Stimulated activated CD8-positive, alpha-beta memory T cell treated with anti-CD3 and anti-CD28 coated beads, Interleukin-2, amount 100 ng/mL, for 1 hour (primary cell): ENCODE measurements at places on chromosomes 5 and 9.

DNA sequence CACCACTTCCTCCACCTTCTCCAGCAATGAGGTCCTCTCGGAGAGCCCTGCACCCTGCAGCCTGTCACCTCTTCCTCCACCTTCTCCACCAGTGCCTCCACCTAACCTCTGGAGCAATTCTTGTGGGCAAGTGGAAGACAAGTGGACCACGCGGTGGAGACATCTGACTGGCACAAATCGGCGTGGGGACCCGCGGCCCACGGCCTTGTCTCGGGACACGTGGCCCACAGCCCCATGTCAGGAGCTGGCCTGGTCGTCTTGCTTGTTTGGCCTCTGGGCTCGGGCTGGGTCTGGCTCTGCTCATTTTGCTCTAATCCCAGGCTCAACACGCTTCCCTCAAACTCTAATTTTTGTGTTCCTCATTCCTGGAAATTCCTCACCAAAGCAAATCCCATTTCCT is 393.1 kb upstream of the IRX1 start:
- DNase-seq = no peak

DNA sequence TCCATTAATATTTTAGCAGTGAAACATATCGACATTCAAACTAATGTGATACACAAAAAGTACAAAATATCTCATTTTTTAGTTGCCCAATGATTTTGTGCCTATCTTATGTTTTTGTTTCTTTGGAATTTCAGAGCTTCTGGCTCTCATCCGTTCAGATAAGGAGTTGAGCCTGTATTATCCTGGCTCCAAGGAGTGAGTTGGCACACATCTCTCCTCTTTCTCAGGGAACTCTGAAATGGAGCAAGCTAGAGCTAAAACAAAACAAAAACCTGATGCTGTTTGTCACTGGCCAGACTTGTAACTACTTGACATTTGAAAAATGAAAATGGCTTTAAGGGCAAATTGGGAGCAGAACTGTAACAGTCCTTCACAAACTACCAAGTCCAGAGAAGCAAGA is 131.3 kb upstream of the SLC28A3 start:
- DNase-seq = no peak

DNA sequence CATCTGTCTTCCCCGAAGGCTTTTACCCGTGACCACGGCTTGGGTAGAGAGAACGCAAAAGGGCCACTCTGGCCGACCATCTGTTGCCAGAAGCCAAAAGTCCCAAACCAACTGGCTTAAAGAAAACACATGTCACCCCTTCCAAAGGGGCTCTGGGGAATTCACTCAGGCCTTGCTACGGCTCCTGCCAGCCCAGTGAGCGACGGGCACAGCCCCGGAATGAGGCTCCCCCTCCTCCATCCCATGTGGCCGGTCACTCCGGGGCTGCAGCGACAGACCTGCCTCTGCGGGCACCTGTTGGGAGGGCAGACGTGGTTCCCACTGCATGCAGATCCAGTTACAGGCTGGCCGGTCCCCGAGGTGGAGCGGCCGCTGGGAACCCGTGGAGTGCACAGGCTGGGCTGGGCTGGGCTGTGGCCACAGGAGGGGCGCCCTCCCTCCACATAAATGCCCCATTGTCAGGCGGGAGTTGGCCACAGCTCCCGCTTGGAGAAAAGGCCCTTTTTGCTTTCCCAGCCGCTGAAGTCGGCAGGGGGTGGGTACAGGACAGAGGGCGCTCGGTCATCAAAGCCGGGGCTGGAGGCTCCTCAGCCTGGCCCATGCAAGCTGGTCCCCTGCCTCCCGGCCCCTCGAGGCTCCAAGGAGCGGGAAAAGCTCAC is 19.9 kb downstream of the NOTCH1 start:
- DNase-seq = no peak

- no peak for DNase-seq
Observed at GRCh38 chr9:129698254-129698757, 32.9 kb downstream of the PRRX2 start.

DNA sequence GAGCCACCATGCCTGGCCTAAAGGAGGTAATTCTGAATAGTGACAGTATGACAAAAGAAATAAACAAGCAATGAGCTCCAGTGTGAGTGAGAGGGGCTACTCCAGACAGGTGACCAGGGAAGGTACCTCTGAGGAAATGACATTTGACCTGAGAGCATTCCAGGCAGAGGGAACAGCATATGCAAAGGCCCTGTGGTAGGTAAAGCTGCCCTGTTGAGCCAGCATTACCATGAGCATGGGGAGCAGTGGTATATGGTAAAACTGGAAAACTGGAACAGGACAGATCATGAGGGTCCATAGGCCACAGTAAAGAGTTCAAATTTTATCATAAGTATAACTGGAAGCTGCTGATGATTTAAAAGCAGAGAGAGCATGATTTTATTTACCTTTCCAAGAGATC is 6.0 kb upstream of the SFXN1 start:
- no peak for DNase-seq

DNA sequence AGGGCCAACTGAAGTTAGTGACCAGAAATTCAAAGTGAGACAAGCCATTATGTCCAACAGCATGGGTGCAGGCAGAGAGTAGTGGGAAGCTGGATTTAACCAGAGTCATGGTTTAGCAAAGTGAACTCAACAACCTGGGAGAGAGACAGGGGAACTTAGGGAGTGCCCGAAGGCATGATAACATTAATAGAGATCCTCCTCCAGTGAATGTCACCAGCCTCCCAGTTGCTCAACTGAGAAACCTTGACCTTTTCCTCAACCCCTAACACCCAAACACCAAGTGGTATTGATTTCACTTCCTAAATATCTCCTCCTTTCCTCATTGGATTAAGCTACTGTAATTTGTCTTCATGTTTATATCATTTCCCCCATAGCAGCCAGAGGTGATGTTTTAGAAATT is 42.6 kb downstream of the HMGCS1 start:
- no peak for DNase-seq

GRCh38 chr5:154081246-154081645 is 42.5 kb downstream of the MFAP3 start:
- DNase-seq = no peak

DNA sequence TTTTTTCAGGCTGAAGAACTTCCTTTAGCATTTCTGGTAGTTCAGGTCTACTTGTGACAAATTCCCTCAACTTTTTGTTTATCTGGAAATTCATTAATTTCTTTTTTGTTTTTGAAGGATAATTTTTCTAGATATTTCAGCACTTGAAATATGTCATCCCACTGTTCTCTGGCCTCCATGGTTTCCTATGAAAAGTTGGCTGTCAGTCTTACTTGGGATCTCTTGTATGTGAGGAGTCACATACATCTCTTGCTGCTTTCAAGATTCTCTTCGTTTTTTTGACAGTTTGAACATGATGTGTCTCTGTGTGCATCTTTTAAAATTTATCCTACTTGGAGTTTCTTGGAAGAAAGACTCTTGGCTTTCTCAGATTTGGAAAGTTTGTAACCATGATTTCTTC is 79.5 kb downstream of the RIC1 start:
- DNase-seq = no peak

- no peak for DNase-seq
Observed at GRCh38 chr9:114250235-114250568, 72.7 kb upstream of the ORM1 start.

DNA sequence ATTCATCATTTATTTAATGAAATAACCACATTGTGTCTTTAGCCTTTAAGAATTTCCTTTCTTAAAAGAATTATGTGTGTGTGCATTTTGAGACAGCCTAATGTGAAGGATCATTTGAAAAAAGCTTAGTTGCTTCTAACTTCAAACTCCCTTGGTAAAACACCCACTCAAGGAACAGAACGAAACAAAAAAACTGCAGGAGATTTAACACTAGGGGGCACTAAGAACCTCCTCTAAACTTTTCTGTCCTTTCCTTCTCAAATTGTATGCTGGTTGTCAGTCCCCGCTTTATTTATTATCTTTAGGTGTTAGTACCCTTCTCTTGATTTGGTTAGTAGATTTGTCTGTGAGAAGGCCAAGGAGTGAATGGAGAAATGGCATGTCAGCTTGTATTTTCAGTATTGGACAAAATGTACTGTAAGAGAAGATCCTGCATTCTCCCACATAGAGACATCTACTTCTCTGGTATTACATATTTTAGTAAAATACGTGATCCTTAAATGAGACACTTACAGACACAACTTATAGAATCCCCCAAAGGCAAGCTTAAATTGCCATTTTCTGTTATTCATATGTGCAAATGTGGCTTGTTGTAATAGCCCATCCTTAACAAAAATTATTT is 229.7 kb downstream of the MRPS30 start:
- no peak for DNase-seq

DNA sequence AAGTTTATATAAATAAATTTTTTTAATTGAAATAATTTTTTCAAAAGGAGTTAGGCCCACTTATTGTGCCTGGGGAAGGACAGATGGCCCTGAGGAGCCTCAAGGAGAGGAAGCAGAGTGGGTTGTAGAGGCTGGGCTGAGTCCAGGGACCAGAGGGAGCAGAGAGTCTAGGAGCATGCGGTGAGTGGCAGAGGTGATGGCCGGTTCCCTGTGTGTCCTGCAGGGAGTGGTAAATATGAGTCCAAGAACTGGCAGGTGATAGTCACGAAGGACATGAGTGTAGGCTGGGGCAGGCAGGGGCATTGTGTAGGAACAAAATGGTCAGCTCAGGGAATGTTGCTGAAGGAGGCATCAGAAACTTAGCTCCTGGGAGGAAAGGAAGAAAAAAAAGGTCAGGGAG is 8.3 kb upstream of the BTNL9 start:
- no peak for DNase-seq

- no peak for DNase-seq
Observed at GRCh38 chr5:64201996-64202395, 36.4 kb downstream of the RNF180 start.

DNA sequence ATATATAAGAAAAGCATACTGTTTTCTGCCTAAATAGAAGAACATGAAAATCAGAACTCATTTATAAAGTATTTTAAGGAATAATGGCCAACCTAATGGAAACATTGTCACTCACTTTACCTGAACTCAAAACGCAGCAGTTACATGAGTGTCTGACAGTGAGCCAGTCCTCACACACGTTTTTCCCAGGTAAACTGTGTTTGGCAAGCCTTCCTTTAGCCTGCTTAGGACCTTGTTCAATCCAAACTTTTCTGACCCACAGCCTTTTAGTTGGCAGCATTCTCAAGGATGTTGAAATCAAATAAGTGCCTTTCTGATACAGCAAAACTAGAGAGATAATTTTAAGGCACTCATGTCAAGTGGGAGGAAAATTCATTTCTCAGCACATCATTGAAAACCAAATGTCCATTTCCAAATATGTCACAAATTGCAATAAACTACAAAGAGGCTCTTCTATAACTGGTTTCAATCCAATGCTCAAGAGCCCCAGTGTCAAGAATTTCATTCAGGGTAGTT is 83.5 kb upstream of the SPDL1 start:
- DNase-seq = no peak

- no peak for DNase-seq
Observed at GRCh38 chr5:170336065-170336464, 38.5 kb upstream of the LCP2 start.

GRCh38 chr5:111385970-111386831 is 126.1 kb downstream of the STARD4 start:
- DNase-seq = no peak
